ENCODE measurements at places on chromosomes 7 and 10. TPM values are rescaled to one million over a fixed set of nuclear protein-coding genes. Genes with fewer than 3 reads are reported as not detected.

The PTPN20 gene
- 1.7 TPM for total RNA-seq

The CCDC3 gene
- 0.20 TPM for total RNA-seq

The CYCS gene
- total RNA-seq: 40.4 TPM

The TRA2A gene
- 155 TPM for total RNA-seq

- DNase-seq: no peak
Observed at GRCh38 chr7:84809877-84810276, 377.0 kb downstream of the SEMA3D start.

GRCh38 chr10:44567471-44567870 lies 182.6 kb upstream of the CXCL12 start:
- no peak for DNase-seq

GRCh38 chr7:111383133-111383532 lies 179.2 kb downstream of the IMMP2L start:
- DNase-seq: no peak

- DNase-seq: no peak
Observed at GRCh38 chr10:75593692-75594556, 162.5 kb downstream of the LRMDA start.

DNA sequence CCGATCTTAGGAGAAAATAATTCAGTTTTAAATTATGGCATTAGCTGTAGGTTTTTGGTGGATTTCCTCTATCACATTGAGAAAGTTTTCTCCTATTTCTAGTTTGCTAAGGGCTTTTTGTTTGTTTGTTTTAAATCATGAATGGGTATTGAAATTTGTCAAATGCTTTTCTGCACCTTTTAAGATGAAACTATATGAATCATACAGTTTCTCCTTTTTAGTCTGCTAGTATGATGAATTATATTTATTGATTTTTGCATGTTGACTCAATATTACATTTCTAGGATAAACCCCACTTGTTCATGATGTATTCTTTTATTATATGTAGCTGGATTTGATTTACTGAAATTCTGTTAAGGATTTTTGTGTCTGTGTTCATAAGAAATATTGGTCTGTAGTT lies 70.3 kb upstream of the PIP4K2A start:
- DNase-seq: no peak

DNA sequence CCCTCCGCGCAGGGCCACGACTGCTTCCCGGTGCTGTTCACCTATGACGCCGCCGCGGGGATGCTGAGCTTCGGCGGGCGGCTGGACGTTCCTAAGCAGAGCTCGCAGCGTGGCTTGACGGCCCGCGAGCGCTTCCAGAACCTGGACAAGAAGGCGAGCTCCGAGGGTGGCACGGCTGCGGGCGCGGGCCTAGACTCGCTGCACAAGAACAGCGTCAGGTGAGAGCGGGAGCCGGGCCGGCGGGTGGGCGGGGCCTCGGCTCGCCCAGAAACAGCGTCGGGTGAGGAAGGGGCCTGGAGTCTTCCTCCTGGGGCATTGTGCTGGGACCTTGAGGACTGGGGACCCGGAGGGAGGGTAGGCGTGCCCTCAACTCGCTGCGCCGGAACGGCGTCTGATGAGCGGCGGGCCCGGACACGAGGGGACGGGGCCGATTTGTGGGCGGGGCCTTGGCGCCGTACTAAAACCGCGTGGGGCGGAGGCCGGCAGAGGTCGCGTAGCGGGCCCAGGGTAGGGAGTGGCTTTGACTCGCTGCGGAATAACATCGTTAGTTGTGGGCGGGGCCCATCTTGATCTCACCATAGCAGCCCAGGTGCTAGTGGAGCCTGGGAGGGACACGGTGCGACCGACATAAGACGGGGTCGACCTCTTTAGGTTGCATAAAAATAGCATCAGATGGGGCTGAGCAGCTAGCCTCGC lies 15.6 kb downstream of the PDAP1 start:
- DNase-seq: peak; percentile 85

DNA sequence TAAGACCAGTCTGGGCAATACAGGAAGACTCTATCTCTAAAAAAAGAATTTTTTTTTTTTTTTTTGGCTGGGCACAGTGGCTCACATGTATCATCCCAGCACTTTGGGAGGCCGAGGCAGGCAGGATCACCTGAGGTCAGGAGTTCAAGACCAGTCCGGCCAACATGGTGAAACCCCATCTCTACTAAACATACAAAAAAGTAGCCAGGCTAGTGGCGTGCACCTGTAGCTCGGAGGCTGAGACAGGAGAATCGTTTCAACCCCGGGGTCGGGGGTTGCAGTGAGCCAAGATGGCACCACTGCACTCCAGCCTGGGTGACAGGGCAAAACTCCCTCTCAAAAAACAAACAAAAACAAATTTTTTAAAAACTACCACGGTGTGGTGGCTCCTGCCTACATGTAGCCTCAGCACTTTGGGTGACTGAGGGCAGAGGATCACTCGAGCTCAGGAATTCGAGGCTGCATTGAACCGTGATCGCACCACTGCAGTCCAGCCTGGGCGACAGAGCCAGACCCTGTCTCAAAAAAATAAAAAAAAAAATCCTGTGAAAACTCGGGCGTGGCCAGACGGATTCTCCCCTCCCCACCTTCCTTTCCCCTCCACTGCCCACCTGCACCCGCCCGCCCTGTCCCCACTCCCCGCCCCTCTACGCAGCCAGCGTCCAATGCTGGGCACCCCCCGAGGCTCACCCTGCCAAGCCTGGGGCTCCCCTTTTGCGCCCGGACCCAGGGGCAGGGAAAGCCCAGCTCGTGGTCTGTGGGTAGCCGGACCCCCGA lies 745 bp upstream of the ORAI2 start:
- DNase-seq: peak; percentile 17

GRCh38 chr7:83178066-83178465 lies 15.4 kb upstream of the PCLO start:
- no peak for DNase-seq

DNA sequence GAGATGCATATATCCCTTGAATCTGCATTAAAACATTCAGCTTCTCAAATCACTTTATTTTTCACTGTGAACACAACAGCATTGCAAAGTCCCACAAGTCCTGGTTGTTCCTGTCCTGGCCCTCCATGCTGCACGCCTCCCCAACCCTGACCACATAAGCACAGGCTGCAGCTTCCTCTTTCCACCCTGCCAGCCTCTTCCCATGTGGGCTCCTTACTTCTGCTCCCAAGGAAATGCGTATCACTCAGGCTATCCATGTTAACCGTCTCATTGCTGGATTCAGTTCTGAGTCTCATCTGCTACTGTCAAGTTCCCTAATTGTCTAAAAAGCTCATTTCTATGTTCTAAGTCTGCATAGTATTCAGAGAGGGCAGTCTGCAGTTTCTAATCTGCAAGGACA lies 89.7 kb upstream of the ZPBP start:
- no peak for DNase-seq
